CD14-positive monocyte (primary cell): ENCODE measurements at places on chromosomes 16 and 17.

DNA sequence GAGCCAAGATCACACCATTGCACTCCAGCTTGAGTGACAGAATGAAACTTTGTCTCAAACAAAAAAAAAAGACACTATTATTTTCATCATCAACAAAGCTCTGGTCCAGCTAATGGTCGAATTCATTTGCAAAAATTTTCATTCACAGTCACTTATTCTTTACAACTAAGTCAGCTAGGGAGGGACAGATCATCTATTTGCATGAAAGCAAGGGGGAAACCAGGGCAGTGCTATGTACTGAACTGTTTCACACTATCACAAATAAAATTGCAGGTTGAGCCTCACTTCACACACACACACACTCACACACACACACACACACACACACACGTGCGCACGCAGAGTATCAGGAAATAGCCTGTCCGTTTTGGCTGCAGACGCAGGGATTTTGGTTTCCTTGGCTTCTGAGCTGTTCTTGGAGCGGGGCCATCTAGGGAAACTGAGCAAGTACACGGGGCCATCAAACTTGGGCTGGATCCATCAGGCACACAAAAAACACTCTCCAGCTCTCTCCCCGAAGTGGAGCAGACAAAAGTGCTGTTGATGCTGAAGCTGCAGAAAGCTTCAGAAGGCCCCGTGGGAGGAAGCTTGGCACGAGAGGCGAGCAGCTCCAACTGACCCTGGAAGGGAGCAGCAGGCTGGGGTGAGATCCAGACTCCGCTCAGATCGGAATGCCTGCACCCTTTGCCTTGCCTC, 44.3 kb upstream of the HELZ start:
- no peak for DNase-seq

DNA sequence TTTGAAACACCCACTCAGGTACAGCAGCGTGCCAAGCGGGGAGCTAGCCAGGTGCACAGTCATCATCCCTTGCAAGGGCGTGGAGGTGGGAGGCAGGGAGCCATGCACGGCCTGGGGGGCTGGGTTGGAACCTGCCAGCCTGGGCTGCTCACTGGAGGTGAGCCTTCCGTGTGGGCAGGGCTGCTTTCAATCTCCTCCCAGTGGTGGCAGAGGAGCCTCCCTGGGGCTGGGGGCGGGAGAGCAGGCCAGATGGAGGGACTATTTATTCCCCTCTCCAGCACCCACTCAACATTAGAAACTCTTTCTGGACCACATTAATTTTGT, 90.3 kb downstream of the KATNIP start:
- no peak for DNase-seq

DNA sequence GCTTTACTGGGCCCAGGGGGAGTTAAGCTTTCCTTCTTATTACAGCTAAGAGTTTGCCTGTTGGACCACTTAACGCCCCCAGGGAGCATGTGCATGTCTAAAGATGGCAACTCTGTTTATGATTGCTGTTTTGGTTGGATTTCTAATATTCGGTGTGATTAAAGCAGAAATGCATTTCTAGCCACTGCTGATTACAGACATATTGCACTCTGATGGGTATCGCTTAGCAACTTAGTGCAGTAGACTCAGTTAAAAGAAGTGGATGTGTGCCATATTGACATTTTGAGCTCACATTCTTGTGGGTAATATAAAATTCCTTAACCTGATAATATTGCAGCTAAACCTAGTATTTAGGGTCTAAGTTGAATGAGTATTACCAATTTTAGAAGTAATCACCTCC, 4.2 kb downstream of the NF1 start:
- no peak for DNase-seq

DNA sequence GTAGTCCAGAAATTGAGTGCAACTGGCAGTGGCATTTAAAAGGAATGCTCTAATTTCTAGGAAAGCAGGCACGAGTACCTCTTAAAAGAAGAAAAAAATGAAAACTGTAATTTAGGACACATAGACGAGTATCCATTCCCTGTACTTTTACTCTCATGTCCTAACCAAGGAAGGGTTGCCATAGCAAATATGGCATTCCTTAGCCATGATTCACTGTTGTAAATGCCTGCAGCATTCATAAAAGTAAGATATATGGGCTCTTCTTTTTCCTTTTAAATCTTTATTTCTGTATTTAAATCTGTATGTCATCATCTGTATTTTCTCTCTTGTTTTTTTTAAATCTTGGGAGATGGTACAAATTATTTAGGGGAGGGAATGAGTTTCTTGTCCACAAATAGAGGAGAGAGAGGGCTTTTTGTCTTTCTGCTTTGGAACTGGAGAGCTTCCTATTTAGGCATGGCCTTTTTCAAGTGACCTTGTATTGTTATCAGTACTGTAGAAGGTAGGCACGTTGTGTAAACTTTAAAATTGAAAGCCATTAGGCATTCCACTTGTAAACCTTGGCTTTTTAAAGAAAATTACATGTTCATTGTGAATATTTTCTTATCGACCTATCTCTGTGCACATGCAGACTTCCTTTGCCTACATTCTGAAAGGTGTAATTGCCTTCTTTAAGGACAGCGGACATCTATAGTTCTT, 50.0 kb downstream of the TENT4B start:
- no peak for DNase-seq

GRCh38 chr16:62717026-62717425, 680.8 kb upstream of the CDH8 start:
- no peak for DNase-seq

DNA sequence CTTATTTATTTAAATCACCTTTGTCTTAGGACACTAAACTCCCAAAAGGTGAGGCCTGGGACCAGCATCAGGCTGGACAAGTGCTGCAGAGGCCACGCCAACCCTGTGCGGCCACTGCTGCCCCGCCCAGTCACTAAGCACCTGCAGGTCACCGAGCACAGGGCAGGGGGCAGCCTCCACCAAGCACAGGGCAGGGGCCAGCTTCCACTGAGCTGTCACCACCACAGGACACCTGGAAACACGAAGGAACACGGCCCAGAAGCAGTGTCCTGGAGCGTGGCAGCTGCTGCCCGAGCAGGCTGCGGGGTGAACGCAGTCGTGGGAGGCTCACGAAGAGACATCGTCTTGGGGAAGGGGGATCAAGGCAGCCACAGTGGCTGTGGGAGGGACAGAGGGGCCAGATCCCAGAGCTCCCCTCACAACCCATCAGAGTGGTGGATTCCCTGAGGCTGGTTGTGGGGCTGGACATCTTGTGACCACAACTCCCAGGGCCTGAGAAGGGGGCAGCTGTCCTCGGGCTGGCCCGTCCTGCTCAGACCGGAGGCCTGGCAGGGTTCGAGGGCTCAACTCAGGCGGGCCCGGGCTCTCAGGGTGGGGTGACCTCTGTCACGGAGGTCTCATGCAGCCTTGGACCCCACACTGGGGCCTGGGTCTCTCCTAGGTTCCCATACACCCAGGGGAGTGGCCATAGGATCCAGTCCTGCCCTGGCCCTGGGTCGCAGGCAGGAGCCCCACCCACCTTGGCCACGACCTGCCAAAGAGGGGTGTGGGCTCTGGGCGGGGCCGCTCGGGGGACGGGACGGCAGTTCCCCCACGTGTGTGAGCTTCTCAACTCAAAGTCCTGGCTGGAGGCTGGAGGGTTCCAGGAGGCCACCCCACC, 18.7 kb downstream of the RAB40B start:
- DNase-seq, result no peak

- no peak for DNase-seq
Measured at GRCh38 chr16:54903047-54903446, 27.6 kb upstream of the IRX5 start.

DNA sequence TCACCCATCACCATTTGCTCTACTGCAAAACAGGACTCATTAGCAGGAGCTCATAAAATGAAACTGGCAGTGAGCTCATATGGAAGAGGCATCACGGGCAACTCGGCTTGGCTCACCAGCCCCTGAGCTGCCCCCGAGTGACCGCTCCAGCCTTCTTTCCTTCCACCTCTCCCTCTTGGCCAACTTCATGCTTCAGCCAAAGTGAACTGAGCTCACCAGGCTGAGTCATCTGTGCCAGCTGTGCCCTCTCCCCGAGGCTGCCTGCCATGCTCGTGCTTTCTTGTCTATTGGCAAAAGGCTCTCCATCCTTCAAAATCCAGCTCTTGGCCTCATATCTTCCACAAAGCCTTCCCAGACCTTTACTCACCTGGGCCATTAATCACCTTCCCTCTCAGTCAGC, 391.4 kb downstream of the WWOX start:
- DNase-seq, result no peak

- DNase-seq, result no peak
Measured at GRCh38 chr16:79188115-79188738, 412.3 kb downstream of the MAF start.

- DNase-seq, result no peak
Measured at GRCh38 chr16:85612191-85612800, 826 bp upstream of the GSE1 start.

- no peak for DNase-seq
Measured at GRCh38 chr16:65120461-65120830, 1.4 kb downstream of the CDH11 start.

GRCh38 chr17:49388290-49388640, 26.2 kb upstream of the ZNF652 start:
- DNase-seq, result no peak

- no peak for DNase-seq
Measured at GRCh38 chr16:70788668-70789594, 12.0 kb downstream of the VAC14 start.

- DNase-seq, result no peak
Measured at GRCh38 chr17:79125503-79125902, 50.9 kb downstream of the ENGASE start.

GRCh38 chr16:4690946-4691665, 2.3 kb upstream of the NUDT16L1 start:
- no peak for DNase-seq

DNA sequence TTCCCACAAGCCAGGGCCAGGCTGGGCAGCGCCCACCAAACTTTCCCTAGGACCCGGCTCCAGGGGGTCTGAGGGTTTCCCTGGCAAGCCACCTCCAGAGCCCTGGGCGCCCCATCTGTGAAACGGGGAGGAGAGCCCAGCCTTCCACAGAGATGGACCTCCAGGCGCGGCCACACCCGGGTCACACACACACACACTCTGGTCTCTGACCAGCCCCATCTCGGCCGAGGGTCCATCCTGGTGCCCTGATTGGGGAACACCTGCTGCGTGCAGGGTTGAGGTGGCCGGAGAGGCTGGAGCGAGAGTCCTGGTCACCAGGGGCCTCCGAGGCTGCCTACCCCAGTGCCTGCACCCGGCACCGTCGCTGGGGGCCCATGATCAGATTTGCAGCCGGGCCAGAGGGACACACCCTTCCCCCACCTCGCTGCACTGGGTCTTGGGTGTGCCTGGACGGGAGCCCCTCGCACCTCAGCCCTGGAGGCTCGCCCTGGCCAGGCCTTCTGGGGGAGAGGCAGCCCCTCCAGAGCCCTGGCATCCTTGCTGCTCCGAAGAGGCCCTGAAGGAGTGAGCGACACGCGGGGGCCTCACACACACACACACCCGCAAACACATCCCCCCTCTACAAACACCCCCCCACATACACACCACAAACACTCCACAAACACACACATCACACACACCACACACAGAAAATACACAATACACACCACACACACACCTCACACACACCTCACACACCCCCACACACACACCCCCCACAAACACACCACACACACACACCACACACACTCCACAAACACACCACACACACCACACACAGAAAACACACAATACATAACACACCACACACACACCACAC, 29.7 kb downstream of the SLC25A10 start:
- no peak for DNase-seq

GRCh38 chr17:63966646-63967264, 6.0 kb downstream of the SCN4A start:
- DNase-seq, result no peak

GRCh38 chr16:8376858-8377257, 213.5 kb downstream of the TMEM114 start:
- DNase-seq, result no peak

DNA sequence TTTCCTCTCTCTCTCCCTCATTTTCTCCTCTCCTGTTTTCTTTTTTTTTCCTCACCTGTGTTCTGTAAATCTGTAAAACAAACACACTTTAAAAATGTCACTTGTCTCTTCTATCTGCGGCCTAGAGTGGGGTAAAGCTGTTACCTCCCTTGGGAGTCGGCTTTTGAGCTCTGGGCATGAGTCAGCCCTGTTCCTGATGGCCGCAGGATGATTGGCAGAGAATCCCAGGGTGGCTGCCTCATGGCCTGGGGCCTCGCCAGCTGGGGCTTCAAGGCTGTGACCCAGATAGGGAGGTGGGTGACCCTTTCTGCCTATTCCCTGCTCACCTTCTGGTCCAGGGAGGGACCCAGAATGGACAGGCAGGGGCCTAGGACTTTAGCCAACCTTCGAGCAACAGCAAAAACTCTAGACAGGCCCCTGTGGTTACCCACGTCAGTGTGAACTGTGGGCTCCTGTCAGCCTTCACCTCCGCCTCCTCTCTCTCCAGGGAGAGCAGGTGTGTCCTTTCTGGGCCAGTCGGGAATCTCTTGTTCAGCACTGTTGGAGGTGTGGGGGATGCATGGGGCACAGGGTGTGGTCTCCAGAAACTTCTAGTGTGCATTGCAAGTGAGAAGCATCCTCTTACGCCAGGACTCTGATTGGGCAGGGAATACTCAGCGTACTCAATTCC, 87.4 kb downstream of the RAP1GAP2 start:
- no peak for DNase-seq

DNA sequence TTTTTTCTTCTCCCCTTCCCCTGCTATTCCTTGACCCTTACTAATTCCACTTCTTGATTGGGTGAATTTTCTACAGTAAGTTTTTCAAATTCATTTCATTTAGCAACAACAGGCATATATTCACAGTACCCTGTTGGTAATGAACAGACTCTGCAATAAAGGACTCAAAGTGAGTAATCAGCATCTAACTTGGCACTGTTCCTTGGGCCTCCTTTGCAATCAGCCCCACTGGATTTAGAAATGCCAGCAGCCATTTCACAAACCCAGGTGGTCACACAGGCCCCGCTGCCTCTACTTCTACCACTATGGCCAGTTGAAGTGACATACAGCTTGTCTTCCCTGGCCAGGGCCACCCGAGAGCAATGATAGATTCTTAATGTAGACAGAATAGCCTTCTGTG, 113.8 kb downstream of the CYB561 start:
- DNase-seq, result no peak

- DNase-seq, result peak; percentile 62
Measured at GRCh38 chr16:11783319-11784037, 13.6 kb downstream of the ZC3H7A start.

DNA sequence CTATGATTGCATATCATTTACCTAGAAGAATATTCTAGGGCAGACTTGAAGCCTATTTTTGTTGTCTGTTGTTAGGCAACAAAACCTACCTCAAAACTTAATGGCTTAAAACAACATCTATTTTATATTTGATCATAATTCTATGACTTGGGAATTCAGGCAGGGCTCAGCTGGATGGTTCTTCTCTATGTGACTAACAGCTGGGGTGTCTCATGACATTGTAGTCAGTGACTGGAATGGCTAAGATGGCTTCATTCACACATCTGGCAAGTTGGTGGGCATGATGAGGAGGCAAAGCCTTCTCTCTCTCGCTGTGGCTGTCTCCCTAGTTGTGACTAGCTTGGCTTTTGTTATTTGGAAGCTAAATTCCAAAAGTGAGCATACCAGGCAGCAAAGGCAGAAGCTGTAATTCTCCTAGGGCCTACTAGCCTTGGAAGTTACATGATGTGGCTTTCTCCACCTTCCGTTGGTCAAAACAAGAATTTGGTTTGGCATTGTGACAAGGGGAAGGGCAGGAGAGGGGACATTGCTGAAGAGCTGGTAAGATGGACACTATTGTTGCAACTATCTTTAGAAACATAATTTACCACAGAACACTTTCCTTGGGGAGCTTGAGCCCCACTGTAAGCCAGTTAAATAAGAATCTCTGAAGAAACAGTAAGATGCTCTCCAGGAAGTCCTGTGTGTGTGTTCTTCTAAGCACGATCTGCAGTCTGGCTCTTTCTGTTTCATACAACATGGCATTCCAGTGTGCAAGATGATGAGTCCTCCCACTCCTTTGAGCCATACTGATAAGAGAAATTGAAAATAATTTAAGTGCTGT, 39.4 kb downstream of the ZNRF1 start:
- DNase-seq, result no peak
